Pancreas (tissue), 10 donors: ENCODE measurements at places on chromosomes 7 and 10. TPM values are rescaled to one million over a fixed set of nuclear protein-coding genes. Genes with fewer than 3 reads are reported as not detected.

- no peak for DNase-seq
Measured at GRCh38 chr10:101379663-101380352, 25.8 kb downstream of the BTRC start.

- no peak for DNase-seq
Measured at GRCh38 chr10:5073659-5074058, 20.6 kb upstream of the AKR1C3 start.

- no peak for DNase-seq
Measured at GRCh38 chr7:47337531-47337930, 244.4 kb downstream of the TNS3 start.

- peak; percentile 43 for DNase-seq
Measured at GRCh38 chr7:149624006-149624405, 126.4 kb upstream of the ZNF746 start.

- peak; percentile 40 for DNase-seq
Measured at GRCh38 chr10:132713421-132714095, 72.4 kb downstream of the NKX6-2 start.

GRCh38 chr10:124231168-124232155, 138.1 kb upstream of the CHST15 start:
- no peak for DNase-seq

GRCh38 chr10:17316488-17317170, 88.6 kb downstream of the VIM start:
- no peak for DNase-seq

GRCh38 chr10:52739380-52740154, 33.0 kb downstream of the MBL2 start:
- no peak for DNase-seq

- DNase-seq, result no peak
Measured at GRCh38 chr7:92648067-92648466, 57.9 kb upstream of the FAM133B start.

DNA sequence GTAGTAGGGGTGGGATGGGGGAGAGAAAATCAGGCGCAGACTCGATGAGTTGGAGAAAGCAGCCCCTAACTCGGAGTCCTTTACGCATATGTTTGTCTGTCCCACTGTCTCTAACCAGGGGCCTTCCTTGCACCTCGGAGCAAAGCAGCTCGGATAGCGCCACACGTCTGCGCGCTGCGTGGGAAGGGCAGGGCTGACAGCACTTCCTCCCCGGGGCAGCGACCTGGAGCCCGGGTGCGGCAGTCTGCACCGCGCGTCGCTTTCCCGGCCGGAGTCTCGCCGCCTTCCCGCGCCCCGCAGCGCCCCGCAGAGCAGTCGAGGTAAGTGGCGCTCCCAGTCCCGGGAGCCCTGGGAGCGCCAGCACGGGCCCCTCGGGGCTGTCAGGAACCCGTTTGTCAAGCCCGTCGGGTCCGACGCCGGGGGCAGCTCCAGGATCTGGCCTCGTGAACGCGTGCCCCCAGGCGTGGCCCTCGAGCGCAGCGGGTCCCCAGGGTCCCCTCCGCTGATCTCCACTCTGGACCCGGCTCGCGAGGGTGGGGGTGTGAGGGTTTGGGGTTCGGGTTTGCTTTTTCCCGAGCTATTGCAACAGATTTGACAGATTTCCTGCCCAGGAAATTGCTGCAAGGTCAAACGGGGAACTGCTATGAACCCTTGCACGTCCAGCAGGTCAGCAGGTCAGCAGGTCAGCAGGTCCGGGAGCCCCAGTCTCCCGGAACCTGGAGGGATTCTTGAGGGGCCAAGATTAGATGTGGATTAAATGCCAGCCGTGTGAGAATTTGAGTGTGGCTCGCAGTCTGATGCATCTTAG, 597 bp downstream of the APBB1IP start:
- peak; percentile 10 for DNase-seq

DNA sequence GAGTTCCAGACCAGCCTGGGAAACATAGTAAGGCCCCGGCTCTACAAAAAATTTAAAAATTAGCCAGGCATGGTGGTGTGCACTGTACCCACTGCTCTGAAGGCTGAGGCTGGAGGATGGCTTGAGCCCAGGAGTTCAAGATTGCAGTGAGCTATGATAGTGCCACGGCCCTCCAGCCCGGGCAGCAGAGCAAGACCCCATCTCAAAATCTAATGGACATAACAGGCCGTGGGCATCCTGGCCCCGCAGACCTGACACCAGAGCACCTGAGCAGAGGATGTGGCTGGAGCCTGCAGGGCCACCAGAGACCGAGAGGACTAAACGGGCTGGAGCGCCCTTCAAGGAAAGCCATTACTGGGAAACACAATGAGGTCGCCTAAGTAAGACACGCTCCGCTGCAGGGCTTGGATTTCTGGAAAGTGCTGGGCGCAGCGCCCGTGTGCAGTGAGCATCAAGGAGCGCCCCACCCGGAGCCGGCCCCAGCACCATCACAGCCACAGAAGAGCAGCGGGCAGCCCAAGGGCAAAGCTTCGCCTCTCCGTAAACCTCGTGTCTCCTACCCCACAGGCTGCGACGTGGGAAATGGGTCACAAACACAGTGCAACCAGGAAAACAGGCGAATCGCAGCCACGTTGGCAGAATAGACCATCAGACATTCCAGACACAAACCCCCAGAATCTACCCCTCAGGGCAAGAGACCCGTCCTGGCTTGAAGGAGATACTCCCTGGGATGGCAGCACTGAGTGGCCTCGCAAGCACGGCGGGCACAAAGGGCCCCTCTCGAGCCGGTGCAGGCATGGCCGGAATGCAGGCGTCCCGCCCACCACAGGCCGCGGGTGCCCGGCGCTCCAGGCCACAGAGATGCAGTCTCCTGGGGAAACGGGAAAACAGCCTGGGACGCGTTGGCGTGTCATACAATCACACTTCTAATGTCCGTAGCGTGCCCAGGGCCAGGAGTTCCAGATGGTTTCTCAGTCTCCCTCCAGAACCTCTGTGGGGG, 4.9 kb downstream of the RADIL start:
- DNase-seq, result no peak

- no peak for DNase-seq
Measured at GRCh38 chr7:8205537-8205936, 56.4 kb downstream of the ICA1 start.

DNA sequence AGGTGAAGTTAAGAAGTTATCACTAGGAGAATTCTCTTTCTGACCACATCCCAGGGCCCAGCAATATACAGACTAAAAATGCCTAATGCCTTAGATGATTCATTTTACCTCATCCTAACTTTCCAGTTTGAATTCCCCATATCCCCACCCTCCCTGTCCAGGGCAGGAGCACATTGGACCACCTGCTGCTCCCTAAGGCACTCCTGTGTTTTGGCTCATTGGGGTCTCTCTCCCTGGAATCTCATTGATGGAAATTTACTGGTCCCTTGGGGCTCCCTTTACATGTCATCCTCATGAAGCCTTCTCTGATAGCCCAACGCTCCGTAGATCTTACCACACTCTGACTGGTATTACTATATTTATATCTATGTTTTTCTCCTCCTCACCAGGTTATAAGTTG, 2.7 kb downstream of the IL2RA start:
- no peak for DNase-seq

The OR13A1 gene
- not detected for total RNA-seq

The MCM10 gene
- 0.35 TPM for total RNA-seq

The ARMC3 gene
- total RNA-seq, result not detected

The PGAM2 gene
- total RNA-seq, result 0.59 TPM

The CALML5 gene
- total RNA-seq, result not detected
